ENCODE measurements at places on chromosomes 1 and 21.

DNA sequence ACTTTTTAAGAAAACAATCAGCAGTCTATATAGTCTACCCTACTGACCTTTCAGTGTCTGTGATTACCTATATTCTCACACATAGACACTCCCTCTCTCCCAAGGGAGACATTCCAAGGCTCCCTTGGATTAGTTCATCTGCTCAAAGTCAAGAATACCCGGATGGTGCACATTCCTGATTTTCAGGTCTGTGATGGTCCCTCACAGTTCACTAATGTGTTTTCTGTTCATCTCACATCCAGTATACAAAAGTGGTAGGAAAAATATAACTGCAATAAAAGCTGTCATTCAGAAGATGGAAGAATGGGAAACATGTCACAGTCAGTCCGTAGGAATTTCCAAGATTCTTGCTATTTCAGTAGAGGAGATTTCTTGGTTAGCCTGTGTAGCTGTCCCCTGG lies 224.1 kb upstream of the CACYBP start:
- DNase-seq: no peak

GRCh38 chr21:32301596-32301995 lies 2.9 kb downstream of the MRAP start:
- DNase-seq: no peak

- DNase-seq: peak; percentile 66
These were observed 7.1 kb upstream of the TPM3 start for GRCh38 chr1:154198756-154199562.

GRCh38 chr1:26608895-26609294 lies 79.3 kb downstream of the RPS6KA1 start:
- DNase-seq: no peak

DNA sequence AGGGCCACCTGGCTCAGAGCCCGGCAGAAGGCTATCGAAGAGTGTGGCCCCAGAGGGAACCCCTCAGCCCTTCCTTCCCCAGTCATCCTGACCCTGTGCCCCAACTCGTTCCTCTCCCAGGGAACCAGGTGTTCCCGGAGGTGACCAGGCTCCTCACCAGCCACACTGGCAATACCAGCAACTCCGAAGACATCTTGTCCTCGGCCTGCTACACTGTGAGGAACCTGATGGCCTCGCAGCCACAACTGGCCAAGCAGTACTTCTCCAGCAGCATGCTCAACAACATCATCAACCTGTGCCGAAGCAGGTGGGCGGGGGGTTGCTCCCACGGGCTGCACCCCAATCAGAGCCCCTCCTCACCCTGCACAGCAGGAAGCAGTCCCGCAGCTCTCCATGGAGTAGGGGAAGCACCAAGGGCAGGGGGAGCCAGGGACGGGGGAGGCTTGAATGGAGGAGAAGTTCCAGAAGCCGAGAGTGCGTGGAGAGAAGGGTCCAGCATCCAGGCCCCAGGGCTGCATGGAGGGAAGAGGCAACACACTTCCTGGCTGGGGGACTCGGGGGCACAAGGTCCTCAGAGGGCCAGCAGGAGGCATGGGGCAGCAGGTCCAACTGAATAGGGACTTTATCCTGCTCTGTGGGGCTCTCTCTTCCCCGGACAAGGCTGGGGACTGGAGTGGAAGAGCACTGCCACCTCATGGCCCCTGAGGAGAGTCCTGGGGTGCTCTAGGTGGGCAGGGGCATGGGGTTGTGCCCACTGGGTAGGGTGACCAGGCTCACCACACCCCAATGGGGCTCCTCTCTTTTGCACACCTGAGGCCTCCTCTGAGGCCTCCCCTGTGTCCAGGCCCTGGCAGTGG lies 41.7 kb downstream of the PKP1 start:
- no peak for DNase-seq

DNA sequence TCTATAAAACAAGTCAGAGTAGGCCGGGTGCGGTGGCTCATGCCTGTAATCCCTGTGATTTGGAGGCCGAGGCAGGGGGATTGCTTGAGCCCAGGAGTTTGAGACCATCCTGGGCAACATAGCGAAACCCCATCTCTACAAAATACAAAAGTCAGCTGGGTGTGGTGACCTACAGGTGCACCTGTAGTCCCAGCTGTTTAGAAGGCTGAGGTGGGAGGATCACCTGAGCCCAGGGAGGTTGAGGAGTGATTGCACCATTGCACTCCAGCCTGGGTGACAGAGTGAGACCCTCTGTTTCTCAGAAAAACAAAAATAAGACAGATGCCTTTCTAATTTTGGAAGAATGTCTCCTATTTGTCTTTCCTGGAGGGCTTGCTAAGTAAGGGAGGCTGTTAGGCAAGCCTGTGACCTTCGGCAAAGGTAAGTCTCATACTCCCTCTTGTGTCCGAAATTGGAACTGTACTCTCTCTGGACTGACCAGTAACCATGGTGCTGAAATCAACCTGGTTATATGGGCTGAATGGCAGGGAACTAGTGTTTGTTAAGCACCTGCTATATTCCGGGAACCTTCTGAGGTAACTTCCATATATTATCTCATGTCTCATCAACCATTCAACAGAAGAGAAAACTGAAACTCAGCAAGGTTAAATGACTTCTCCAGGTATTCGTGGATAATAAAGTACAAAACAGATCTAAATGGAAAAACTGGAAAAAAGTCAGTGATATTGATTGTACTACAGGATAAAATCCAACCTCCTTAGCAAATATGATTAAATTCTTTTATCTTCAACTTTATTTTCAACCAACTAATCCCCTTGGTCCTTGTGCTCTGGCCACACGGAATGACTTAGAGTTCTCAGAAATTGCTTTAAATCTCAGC lies 11.8 kb upstream of the RAB3B start:
- peak; percentile 86 for DNase-seq

Data from NCI-H510A treated with DMSO at 0.1 percent for 48 hours (cell line).